ENCODE measurements at places on chromosomes 6 and 20.

- DNase-seq: no peak
These were observed 20.8 kb downstream of the TBC1D7 start for GRCh38 chr6:13307508-13307995.

GRCh38 chr6:90293319-90293953, 3.2 kb downstream of the BACH2 start:
- no peak for DNase-seq

- DNase-seq: no peak
These were observed 412.4 kb downstream of the ARHGAP18 start for GRCh38 chr6:129297592-129297991.

GRCh38 chr20:23609486-23610109, 3.9 kb upstream of the CST9 start:
- no peak for DNase-seq

- DNase-seq: no peak
These were observed 126.1 kb downstream of the ARHGAP18 start for GRCh38 chr6:129583866-129584265.

DNA sequence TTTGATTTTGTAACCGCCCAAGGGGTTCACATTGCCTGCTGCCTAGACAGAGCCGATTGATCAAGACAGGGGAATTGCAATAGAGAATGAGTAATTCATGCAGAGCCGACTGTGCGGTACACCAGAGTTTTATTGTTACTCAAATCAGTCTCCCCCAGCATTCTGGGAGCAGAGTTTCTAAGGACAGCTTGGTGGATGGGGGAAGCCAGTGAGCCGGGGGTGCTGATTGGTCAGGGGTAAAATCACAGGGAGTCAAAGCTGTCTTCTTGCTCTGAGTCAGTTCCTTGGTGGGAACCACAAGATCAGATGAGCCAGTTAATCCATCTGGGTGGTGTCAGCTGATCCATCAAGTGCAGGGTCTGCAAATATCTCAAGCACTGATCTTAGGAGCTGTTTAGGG, 60.0 kb upstream of the EZR start:
- no peak for DNase-seq

GRCh38 chr6:46526607-46527006, 35.4 kb upstream of the RCAN2 start:
- no peak for DNase-seq

- no peak for DNase-seq
These were observed 3.6 kb upstream of the C20orf144 start for GRCh38 chr20:33658510-33658909.

All from germinal center (tissue), 1 donor.